ENCODE measurements at places on chromosomes 1 and 21.

- DNase-seq, result no peak
Observed at GRCh38 chr21:46196733-46197132, 12.5 kb upstream of the SPATC1L start.

DNA sequence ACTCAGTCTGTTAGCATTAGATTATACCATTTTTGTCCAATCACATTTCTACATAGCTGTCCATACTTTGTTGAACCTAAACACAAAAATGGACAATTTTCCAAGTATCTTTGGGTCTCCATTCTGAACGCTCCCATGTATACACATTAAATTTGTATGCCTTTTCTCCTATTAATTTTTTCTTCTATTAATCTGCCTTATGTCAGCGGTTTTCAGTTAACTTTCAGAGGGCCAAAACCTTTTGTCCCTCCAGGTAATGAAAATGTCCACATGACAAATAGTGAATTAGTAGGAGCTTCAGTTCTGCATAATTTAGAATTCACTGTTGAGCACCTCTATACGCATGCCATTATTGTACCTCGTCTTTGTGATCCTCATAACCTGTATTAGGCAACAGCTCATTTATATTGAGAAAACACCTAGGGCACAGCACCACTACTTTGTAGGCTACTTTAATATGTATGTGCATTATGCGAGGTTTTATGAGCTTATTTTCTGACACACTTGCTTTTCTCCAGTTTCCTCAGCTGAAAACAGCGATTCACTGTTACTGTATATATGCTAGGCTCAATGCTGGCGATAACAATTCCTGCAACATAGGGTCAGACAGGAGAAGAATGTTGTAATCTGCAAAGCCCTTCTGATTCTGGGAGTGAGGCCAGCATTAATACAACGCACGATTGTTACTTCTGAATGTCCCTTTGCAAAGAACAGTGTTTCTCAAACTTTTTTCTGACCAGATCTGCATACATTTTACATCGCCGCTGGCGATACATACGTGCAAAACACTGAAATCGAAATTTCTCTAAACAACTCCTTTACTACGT, 1.1 kb upstream of the ABCD3 start:
- DNase-seq, result no peak

DNA sequence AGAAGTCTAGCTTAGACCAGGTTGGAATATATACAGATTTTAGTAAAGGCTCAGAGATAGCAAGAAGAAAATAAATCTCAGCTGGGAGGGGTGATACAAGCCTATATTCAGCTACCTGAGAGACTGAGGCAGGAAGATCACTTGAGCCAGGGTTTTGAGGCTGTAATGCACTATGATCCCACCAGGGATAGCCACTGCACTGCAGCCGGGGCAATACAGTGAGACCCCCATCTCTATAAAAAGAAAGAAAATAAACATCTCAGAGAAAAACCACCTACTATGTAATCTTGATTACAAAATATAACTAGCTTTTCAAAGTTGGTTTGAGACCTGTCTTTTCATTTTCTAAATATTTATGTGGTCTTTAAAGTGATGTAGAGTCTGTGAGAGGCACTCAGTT, 47.7 kb downstream of the IL23R start:
- DNase-seq, result no peak

- no peak for DNase-seq
Observed at GRCh38 chr1:240094041-240094722, 2.5 kb downstream of the FMN2 start.

DNA sequence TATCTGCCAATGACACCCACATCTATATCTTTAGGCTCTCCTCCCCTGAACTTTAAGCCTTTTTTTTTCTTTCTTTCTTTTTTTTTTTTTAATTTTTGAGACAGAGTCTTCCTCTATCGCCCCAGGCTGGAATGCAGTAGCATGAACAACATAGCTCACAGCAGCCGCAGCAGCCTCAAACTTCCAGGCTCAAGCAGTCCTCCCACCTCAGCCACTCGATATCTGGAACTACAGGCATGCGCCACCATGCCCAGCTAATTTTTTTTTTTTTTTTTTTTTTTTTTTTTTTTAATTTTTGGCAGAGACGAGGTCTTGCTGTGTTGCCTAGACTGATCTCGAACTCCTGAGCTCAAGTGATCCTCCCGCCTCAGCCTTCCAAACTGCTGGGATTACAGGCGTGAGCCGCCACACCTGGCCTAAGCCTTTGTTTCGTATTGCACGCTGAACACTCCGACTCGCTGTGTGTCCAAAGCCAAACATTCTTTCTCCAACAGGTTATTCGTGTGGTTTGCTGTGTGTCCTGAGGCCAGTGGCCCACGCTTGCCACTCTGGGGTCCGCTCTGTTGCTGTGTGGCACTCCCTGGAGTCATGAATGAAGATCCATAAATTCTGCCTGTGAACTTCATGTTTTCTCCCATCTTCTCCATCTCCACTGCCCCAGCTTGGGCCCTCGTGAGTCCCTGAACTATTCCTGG, 119.4 kb downstream of the CAMTA1 start:
- no peak for DNase-seq

DNA sequence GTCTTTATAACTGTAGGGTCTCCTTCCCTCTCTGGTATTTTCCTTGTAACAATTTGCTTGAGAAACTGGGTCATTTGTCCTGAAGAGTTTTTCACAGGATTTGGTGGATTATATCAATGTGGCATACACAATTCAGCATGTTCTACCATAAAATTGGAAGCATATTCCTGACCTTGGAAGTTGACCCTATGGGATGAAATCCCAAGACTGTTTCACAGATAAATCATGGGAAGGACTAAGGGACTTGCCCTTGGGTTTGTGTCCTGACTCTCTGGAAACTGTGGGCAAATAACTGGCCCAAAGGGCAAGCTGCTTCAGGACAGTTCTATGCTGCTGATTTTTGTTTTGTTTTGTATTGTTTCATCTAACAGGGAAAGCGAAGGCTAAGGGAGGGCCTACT, 255.6 kb downstream of the TM2D1 start:
- no peak for DNase-seq

DNA sequence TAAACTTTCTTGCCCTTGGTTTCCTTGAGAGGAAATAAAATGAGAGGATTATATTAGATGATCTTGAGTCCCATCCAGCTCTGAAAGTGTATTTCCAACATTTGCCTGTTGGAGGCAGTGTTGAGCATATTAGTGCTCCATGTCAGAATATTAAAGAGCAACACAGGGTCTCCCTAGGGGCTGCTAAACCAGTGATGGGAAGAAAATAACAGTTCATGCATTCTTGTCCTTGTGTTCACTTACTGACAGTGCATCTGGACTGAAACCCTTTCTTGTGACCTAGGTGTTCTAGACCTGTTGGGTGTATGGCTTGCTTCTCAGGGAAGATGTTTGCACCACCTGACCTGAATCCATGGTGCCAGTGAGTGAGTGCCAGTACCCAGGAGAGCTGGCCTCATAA, 124.7 kb upstream of the KIAA0040 start:
- DNase-seq, result no peak

DNA sequence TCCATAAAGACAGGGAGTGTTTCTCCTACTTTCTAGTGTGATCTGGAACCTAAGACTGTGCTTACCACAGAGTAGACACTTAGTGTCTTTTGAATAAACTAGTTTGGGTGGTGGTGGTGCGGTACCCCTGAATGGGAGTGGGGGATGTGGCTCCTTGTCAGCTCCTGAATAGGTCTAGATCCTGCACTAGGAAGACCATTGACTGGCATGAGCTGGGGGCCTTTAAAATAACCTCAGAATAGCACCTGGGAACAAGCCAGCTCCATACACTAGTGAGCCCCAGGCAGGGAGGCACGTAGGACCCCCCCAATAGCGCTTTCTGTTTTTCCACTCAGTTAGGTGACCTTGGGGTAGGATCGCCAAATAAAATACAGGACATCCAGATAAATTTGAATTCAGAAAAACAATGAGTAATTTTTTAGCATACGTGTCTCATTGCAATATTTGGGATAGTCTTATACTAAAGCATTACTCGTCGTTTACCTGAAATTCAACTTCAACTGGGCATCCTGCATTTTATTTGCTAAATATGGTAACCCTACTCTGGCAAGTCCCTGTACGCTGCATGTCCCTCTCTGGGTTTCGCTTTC, 45.6 kb downstream of the AZIN2 start:
- no peak for DNase-seq

DNA sequence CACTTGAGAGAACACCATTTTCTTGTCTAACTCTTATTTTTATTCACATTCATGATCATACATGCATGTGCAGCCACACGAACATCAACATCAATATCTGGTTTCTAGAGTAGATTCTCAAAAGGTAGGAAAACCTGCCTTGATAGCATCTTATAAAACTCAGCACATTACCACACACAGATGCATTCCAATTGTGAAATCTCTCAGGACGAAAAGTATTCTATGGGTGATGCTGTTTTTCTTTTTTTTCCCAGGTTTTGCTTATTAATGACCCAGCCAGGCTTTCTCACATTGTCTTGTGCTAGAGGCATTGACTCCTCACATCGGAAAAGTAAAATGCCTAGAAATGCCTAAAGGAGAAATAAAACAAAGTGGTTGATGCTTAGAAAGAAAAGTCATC, 562.8 kb downstream of the KIF26B start:
- DNase-seq, result no peak

GRCh38 chr1:23150742-23151141, 17.9 kb downstream of the LUZP1 start:
- DNase-seq, result no peak

- no peak for DNase-seq
Observed at GRCh38 chr1:50996083-50996482, 26.0 kb downstream of the CDKN2C start.

DNA sequence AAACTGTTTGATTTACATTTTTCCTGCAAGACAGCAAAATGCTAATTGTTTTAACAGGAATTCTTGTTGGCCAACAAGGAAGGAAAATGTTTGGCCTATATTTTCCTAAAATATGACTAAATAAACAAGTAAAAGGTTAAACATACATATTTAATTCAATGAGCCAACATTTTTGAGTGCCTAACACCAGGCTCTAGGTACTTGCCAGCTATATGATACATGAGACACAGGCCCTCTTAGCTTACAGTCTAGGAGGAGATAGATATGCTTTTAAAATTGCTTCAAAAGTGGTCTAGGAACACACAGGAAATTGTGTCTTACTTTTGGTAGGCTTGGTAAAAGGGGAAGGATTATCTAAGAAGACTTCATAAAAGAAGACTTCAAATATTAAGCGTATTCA, 50.9 kb downstream of the PIGK start:
- DNase-seq, result no peak

GRCh38 chr1:222021129-222021528, 279.2 kb upstream of the DUSP10 start:
- no peak for DNase-seq

DNA sequence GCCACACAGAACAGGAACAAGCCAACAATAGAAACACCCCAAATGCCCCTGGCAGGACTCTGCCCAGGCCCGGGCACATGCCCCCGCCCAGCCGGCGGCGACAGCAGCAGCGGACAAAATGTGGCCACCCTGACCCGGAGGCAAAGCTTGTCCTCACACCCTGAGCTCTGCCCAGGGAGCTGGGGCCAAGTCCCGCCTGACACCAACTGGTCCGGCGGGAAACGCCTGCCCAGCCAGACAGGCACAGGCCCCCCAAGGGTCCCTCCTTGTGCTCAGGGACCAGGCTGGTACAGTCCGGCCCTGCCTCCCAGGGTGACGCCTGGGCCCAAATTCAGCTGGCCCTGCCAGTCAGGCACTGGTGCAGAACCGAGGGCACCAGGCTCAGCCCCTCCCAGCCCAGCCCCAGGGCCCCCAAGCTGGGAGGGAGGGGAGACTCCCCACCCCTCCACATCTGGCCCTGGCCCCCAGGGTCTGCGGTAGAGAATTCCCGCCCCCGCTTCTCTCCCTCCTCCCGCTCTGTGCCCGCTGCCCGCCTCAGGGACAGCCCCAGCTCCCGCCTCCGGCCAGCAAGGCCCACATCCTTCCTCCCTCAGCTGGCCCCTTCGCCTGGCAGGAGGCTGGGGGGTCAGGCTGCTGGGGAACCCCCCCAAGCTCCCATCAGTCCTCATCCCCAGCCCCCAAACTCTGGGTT, 2.0 kb downstream of the AHDC1 start:
- no peak for DNase-seq

- no peak for DNase-seq
Observed at GRCh38 chr1:239764546-239764945, 327.1 kb upstream of the FMN2 start.

GRCh38 chr1:100585786-100586185, 47.8 kb downstream of the GPR88 start:
- no peak for DNase-seq

DNA sequence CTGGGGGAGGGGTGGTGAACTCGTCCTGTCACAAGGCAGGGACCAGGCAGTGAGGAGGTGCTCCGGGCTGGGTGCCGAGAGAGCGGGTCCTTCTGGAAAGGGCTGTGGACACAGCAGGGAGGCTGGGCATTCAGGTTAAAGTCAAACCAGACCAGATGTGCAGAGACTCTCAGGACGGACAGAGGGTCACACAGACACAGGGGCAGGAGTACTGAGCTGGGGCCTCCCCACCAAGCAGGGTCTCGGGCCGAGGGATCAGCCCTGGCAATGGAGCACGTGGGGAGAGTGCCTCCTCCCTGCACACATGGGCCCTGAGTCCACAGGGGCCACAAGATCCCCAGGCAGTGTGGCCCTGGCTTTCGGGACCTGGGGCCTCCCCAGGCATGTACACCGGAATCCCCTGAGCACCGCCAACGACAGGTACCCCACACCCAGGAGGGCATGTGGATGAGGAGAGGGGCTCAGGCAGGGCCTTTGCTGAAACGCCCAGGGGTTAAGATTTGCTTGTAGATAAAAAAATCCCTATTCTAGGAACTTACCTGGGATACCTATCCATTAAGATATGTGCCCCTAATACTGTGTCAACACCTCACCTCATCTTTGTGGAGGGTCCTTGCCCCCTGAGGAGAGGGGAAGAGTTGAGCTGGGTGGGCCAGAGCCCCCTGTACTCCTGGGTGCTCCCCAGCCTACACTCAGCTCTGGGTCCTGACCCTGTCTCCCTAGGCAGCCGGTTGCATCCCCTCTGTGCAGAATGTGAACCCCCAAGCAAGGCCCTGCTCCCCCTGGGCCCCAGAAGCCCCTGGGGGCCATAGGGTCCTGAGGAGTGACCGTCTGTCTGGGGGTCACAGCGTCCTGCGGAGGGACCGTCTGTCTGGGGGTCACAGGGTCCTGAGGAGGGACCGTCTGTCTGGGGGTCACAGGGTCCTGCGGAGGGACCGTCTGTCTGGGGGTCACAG, 46.9 kb upstream of the ADARB1 start:
- DNase-seq, result no peak

DNA sequence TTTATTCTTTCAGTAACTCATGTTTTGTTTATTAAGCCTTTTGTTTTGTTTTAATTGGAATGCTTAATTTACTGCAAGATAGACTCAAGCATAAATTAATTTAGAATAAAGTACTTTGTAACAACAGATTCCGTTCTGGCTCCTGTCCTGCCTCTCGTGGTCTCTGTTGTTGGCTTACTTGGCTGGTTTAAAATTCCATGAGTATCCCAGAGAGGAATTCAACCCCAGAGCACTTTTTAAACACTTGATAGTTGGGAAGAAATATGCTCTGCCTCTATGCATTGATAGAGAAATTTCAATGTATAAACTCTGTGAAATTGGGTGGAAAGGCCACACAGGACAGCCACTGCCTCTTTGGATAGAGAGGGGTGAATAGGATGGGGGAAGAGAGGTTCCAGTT, 89.7 kb downstream of the ATP5PO start:
- no peak for DNase-seq

GRCh38 chr1:113433184-113433583, 42.9 kb downstream of the MAGI3 start:
- no peak for DNase-seq

GRCh38 chr1:220689666-220690065, 497 bp upstream of the C1orf115 start:
- no peak for DNase-seq

GRCh38 chr1:111140680-111140967, 601 bp downstream of the CEPT1 start:
- no peak for DNase-seq

All from stimulated activated CD8-positive, alpha-beta memory T cell treated with anti-CD3 and anti-CD28 coated beads, Interleukin-2, amount 100 ng/mL, for 1 hour (primary cell).